Adipose tissue (tissue), 3 donors: ENCODE measurements at places on chromosomes 7 and 10. TPM values are rescaled to one million over a fixed set of nuclear protein-coding genes. Genes with fewer than 3 reads are reported as not detected.

Gene SLC35G1
- 2.7 TPM for polyA plus RNA-seq

Gene VSTM2A
- polyA plus RNA-seq: not detected

Gene ZDHHC16
- polyA plus RNA-seq: 25.2 TPM

Gene WNT2
- polyA plus RNA-seq: 1.0 TPM

Gene TAS2R41
- not detected for polyA plus RNA-seq

Gene HOXA7
- polyA plus RNA-seq: 5.2 TPM

Gene GOLGA7B
- 0.43 TPM for polyA plus RNA-seq

Gene EIF4EBP2
- polyA plus RNA-seq: 74.8 TPM

Gene GPNMB
- 59.2 TPM for polyA plus RNA-seq

Gene AGMO
- 0.26 TPM for polyA plus RNA-seq

Gene WDFY4
- polyA plus RNA-seq: 2.1 TPM

Gene METTL2B
- polyA plus RNA-seq: 16.1 TPM

Gene ZNF488
- polyA plus RNA-seq: not detected

Gene CPEB3
- 0.94 TPM for polyA plus RNA-seq

Gene FLNC
- 5.8 TPM for polyA plus RNA-seq

Gene TRIM73
- 4.8 TPM for polyA plus RNA-seq

Gene TBX20
- not detected for polyA plus RNA-seq

Gene CYP3A4
- polyA plus RNA-seq: 0.22 TPM
